HAP-1 (cell line): ENCODE measurements at places on chromosomes 11 and 22.

DNA sequence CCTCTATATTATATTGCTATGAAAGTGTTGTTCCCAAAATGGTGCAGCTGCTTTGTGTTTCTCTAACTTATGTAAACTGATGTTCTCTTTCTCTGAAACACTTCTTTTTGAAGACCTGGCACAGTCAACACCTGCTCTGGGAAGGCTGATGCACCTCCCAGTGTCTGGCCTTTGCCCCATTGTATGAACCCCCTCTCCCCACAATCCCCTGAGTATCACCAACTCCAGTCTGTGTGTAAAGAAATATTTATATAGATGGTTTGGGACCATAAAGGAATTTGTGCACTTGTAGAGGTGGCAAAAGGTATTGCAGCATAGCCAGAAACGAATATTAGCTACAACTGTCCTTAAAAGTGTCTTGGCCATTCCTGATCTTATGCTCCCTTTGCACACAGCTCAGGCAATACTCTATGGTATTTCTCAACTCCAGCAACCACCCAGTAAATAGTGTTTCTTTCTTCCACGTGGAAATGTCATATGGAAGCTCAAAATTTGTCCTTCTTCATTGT, 365.2 kb upstream of the DDI1 start:
- no peak for DNase-seq

- no peak for DNase-seq
Observed at GRCh38 chr11:22520521-22520920, 105.1 kb downstream of the FANCF start.

- no peak for DNase-seq
Observed at GRCh38 chr11:83648610-83649527, 362.7 kb upstream of the CCDC90B start.

DNA sequence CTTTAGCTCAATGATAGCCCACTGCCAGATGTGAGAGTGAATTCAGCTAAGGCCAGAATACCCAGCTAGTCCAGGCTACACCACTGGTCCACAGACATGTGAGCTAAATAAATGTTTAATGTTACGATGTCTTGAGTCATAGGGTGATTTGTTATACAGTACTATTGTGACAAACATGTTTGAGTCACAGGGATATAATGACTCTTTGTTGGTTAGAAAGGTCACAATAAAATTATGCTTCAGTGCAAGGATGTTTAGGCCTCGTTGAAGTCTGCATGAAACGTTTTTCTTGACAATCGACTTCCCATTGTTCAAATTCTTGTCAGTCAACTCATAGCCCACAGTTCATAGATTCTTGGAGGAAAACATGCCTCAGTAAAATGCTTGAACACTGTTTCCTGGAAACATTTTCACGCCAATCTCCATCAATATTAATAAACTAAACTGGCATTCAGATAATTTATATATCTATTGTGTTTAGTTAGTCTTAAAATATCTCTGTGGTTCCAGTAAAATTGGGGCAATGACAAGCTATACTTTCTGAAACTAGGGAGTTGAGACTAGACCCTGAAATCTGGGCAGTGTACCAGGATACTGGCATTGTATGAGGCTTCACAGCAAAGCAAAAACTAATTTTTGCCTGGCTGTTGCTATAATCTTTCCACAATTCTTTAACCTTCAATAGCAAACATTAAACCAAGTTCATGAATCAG, 650.8 kb upstream of the KIRREL3 start:
- no peak for DNase-seq

GRCh38 chr11:117822074-117823033, 2.2 kb downstream of the FXYD2 start:
- peak; percentile 74 for DNase-seq

DNA sequence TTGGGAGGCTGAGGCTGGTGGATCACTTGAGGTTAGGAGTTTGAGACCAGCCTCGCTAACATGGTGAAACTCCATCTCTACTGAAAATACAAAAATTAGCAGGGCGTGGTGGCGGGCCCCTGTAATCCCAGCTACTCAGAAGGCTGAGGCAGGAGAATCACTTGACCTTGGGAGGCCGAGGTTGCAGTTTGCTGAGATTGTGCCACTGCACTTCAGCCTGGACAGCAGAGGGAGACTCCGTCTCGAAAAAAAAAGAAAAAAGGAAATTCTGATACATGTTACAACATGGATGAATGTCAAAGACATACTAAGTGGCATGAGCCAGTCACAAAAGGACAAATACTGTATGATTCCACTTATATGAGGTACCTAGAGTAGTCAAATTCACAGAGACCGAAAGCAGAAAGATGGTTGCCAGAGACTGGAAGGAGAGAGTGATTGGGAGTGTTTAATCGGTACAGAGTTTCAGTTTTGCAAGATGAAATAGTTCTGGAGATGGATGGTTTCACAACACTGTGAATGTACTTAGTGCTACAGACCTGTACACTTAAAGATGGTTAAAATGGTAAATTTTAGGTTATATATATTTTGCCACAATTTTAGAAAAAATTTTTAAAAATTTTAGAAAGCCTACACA, 92.3 kb downstream of the BLID start:
- DNase-seq, result no peak

- DNase-seq, result no peak
Observed at GRCh38 chr11:106961518-106961917, 56.8 kb downstream of the GUCY1A2 start.
